ENCODE measurements at places on chromosomes 6 and 20.
A peak's percentile ranks its signal among the peaks of the same experiment; 100 is the strongest.

DNA sequence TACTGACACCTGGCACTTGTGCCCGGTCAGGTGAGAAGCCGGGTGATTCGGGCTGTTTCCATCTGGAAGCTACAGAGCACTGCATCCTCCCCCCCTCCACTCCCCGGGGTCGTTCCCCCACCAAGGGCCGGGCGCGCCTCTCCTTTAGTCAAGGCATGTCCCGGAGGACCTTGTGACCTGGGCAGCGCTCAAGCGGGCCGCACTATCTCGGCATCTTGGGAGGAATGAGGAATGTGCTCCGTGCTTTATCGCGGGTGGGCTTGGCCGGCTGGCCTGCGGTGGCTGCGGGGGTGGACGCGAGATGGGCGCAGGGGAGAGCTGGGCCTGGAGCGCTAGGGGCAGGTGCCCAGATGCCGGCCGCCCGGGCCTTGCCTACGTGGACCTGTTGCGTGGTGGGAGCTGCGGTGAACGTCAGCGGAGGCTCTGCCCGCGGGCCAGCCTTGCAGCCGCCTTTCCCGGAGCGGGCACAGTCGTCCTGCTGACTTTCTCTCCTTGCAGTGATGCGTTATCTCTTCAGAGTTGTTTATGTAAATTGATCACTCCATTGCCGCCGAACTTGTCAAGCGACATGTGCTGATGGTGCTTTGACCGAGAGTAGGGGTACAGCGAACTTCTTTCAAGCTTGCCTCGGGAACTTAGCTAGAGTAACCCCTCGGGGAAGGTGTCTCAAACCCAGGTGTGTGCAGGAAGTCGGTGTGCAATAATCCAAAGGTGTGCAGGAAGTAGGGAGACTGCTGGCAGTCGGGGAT is 1.1 kb downstream of the LRRC1 start:
- DNase-seq = no peak

DNA sequence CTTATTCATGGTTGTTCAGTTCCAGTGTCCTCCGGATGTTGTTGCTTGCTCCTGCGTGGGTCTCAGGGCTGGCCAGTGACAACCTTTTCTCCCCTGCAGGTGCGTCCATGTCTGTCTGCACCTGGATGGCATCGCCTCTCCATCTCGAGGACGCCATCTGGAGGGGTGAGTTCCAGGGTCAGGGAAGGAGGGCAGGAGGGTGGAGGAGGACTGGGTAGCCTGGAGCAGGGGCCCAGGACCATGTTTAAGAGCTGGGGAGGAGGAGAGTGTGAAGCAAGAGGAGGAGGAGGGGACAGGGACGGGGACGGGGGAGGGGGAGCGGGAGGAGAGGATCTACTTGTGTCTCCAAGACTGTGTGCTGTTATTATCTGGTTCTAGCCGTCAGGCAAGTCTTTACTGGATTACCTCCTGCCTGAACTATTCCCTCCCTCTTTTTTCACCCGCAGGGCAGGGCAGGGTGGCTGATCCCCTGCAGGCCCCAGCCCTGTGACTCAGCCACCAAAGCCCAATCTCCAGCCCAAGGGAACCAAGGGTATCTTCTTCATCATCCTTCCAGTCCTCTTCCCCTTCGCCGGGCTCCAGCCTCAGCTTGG is 32.2 kb upstream of the TULP1 start:
- no peak for DNase-seq

DNA sequence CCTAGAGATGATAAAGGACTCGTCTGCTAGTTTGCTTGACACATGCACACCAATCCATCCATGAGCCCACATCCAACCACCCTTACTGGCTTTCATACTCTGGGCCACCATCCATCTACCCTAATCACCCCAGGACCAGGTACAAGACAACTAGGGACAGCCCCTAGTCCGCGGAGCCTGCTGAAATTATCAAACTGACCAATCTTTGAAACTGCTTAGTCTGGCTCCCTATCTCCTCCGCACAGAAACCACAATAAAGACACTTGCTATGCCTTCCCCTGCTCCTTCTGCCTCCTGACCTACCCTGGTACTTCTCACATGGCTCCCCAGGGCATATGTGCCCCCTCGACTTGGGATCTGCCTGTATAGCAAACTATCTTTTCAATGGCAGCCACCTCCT is 33.1 kb downstream of the PXDC1 start:
- no peak for DNase-seq

- DNase-seq = peak; percentile 29
Measured at GRCh38 chr6:53410508-53411258, 61.9 kb upstream of the ELOVL5 start.

Data from activated T-helper 2 cell treated with anti-CD3 and anti-CD28 coated beads, Interferon-gamma antibody, Interleukin-2, Interleukin-4, amounts not matched to agents 10 μg/mL and 5 μg/mL and 100 μg/mL, durations not matched to agents 14 hours and 24 hours and 36 hours (primary cell).